ENCODE measurements at places on chromosomes 7 and 10.

GRCh38 chr7:30470163-30470770 lies 8.3 kb downstream of the NOD1 start:
- no peak for DNase-seq

DNA sequence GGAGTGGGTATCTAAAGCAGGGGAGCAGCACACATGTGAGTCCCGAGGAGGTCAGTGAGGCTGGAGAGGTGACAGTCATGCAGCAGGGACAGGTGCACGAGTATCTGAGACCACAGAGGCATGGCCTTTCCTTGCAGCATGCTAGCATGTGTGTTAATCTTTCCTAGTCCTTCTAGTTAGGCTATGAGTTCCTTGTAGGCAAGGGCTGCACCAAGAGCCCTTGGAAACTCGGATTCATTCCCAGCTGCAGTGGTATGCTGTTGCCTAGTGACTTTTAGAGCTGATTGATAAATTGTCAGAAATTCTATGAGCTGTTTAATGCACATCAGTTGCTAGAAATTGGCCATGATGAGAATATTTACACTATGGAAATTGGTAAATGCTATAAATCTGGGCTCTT lies 132.0 kb downstream of the SORCS3 start:
- DNase-seq, result no peak

DNA sequence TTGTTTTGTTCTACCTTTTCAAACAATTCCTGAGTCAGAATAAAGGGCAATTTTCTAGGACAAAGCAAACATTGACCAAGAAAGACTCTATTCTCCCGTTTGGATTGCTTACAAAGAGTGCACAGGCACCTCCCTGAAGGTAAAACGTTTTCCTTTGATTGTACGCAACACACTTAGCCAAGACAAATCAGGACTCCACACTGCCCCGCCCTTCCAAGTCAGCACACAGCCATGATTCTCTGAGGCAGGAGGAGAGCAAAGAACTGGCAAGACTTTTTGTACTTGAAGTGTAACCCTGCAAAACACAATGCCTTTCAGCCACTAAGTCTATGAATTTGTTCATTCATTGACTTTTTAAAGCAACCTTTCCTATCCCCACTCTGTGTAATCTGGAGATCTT lies 85.0 kb upstream of the FAM180A start:
- no peak for DNase-seq

- no peak for DNase-seq
Observed at GRCh38 chr10:16756561-16757221, 60.5 kb downstream of the RSU1 start.

DNA sequence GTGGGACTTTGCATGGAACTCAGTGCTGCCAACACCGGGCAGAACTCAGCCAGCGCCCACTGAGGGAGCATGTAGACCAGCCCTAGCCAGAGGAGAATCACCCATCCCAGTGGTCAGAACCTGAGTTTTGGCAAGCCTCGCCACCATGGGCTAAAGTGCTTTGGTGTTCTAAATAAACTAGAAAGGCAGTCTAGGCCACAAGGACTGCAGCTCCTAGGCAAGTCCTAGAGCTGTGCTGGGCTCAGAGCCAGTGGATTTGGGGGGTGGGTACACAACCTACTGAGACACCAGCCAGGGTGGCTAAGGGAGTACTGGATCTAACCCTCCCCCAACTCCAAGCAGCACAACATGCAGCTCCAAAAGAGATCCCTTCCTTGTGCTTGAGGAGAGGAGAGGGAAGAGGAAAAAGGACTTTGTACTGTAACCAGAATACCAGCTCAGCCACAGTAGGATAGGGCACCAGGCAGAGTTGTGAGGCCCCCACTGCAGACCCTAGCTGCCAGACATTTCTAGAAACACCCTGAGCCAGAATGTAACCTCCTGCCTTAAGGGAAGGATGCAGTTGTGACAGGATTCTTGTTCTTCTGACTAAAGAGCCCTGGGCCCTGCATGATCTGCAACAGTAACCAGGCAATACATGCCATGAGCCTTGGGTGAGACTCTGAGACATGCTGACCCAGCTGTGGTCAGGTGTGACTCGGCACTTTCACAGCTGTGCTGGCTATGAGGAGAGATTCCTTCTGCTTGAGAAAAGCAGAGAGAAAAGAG lies 24.4 kb downstream of the GSDME start:
- no peak for DNase-seq

GRCh38 chr10:98485959-98486358 lies 39.2 kb upstream of the HPS1 start:
- no peak for DNase-seq

GRCh38 chr7:76364198-76364584 lies 5.4 kb upstream of the YWHAG start:
- DNase-seq, result no peak

- no peak for DNase-seq
Observed at GRCh38 chr10:107618504-107618994, 454.0 kb upstream of the SORCS1 start.

DNA sequence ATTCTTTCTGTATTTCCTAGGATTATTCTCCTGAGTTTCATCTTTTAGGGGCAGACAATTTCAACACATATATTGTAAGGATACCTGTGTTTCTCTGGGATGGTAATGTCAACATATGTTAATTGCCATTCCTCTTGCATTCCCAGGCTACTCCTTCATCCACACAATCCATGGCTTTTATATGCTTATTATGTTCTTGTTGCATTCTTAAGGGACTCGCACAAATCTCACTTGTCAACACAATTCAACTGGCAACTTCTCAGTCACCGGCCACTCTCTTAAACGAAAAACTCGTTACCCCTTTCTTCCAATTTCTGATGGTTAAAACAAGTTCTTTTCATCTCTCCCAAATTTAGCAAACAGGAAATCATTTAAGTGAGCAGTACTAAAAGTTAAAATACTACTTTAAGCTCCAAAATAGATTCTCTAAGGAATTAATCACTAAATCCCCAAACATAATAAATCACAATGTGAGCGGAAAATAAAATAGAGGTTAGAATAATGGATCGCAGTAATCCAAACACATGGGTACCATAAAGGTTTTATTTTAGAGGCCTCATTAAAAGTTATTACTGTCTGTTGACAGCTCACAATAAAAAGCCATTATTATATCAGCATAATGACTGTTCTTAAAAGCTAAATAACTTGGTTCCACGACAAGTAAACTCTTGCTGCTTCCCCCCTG lies 223.2 kb downstream of the ELMO1 start:
- DNase-seq, result no peak

GRCh38 chr7:117129521-117129955 lies 176.2 kb downstream of the ST7 start:
- no peak for DNase-seq

DNA sequence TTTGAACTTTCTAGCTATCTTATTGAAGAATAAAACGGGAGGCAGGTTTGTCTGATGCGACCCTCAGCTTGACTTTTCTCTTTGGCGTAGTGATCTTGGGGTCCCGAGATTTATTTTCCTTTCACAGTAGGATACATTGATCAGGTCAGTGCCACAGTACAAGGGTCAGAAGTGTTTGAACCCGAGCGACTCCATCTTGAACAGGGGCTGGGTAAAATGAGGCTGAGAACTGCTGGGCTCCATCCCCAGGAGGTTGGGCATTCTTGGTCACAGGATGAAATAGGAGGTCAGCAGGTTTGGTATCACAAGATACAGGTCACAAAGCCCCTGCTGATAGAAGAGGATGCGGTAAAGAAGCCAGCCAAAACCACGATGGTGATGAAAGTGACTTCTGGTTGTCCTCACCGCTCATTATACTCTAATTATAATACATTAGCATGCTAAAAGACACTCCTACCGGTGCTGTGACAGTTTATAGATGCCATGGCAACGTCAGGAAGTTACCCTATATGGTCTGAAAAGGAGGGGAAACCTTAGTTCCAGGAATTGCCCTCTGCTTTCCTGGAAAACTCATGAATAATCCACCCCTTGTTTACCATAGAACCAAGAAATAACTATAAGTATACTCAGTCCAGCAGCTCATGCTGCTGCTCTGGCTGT lies 3.0 kb upstream of the TECPR1 start:
- DNase-seq, result no peak

- DNase-seq, result no peak
Observed at GRCh38 chr7:1977876-1978441, 254.8 kb downstream of the MAD1L1 start.

DNA sequence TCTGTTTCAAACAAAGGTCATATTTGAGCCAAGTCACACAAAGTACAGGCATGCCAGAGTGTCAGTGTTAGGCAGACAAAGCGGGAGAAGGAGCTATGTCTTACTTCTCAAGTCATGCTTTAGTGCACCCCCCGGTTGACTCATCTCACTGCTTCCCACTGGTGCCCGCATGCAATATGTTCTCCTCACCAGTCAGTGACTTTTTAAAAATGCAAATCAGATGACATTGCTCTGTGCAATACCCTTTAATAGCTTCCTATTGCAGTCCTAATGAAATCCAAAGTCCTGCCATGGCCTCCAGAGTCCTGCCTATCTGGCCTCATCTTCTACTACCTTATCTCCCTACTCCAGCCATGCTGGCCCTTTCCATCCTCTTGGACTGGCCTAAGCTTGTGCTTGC lies 429.1 kb downstream of the ACTR3B start:
- DNase-seq, result no peak

GRCh38 chr7:128810473-128810872 lies 18.7 kb downstream of the CCDC136 start:
- no peak for DNase-seq

GRCh38 chr10:47255866-47256265 lies 44.1 kb upstream of the GDF10 start:
- DNase-seq, result no peak

- DNase-seq, result no peak
Observed at GRCh38 chr7:95490231-95490762, 4.6 kb downstream of the ASB4 start.

DNA sequence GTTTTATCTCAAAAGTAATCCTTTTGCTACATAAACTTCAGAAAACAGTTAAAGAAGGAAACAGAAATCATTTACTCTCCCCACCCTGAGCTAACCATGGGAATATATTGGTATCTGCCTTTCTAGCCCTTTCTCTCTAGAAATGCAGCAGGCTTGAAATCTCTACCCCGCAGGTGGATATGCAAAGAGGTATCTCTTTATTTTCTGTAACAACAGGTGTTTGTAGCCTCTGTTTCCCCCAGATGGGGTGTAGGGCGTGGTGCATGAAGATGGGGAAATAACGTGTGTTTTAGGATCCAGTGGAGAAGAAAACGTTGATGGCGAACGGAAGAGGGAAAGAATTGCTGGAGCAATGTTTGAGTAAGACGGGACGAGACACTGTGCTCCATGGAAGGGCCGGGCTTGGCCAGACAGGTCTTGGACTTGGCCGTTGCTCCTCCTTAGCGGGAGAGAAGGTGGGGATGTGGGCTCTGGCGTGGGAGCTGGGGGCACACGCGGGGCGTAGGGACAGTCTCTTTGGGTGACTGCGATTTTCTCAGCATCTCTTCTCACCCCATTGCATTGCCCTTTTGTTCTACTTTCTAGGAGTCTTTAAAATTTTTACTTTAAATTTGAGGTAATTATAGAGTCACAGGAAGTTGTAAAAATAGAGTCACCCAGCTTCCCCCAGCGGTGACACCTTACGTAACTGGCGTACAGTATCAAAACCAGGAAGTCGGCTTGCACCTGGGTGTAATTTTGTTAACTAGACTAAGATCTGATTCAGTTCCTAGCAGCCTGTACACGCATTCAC lies 82.9 kb downstream of the ELFN1 start:
- no peak for DNase-seq

DNA sequence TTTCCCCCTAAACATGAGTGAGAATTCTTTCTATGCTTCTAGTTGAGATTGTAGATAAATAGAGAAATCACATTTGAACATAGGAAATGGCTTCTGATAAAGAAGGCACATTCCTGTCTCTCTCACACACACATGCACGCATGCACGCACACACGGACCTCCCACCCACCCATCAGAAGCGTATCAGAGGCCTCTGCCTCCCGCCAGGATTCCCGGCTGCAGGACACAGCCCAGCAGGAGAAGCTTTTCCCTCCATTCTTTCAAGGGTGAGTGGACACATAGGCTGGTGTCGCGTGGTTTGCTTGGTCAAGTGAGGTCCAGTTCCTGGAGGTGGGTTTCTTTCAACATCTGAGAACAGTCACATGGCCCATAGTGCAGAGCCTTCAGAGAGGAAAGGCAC lies 34.2 kb downstream of the KLF6 start:
- DNase-seq, result no peak

- DNase-seq, result peak; percentile 86
Observed at GRCh38 chr7:120805636-120806388, 52.1 kb downstream of the TSPAN12 start.

DNA sequence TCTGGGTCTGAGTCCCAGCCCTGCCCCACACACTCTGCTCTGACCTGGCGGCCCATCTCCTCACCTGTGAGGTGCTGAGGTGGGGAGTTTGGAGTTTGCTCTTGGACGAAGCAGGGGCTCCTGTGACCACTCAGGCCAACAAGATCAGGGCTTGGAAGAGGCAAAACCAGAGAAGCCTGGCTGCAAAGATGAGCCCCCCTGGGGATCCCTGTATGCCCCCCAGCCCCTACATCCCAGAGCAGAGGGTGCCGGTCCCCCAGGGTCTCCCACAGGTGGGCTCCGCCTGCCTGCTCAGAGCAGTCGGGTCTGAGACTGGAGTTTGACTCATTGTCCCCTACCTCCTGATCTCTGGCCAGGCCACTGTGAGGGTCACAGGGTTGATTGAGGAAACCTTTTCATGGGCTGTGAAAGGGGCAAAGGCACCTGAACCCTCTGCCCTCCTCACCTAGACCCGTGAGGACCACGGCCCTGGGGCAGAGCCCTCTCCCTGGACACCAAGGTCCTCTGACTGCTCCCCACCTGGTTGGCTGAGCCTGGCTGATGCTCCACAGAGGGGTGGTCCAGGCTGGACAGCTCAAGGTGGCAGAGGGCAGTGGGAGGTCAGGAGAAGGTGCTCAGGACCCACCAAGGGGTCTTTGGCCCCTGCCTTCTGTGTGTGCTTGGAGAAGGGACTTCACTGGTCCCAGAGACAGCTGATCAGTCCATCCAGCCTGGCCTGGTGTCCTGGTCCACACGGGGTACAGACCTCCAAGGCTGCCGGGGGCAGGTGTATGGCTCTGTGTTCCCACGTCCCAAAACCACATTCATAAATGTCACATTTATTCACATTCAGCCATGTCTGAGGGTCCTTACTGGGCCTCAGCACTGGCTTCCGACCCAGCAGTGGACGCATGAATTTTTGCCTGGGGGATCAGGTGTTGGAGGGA lies 9.1 kb upstream of the SCART1 start:
- DNase-seq, result no peak

GRCh38 chr7:91248996-91249395 lies 15.2 kb upstream of the FZD1 start:
- DNase-seq, result peak; percentile 11

DNA sequence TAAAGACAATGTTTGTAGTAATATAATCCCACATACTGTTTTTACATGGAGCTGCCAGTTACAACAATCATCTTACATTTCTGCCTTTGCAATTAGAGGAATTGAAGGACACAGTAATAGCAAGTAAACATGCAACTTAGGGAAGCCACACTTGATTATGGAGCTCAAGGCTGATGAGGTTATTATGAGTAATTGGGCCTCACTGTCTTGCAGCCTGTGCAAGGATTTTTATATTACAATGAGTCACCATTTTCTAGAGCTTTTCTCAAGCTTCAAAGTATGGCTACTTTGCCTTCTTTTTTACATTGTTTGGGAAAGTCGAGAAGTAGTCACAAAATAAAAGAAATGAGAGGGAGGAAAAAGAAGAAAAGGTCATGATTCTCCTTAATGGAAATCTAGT lies 226.4 kb downstream of the KIAA1217 start:
- no peak for DNase-seq
